NCI-H524 treated with DMSO at 0.1 percent for 48 hours (cell line): ENCODE measurements at places on chromosomes 12 and 14.

DNA sequence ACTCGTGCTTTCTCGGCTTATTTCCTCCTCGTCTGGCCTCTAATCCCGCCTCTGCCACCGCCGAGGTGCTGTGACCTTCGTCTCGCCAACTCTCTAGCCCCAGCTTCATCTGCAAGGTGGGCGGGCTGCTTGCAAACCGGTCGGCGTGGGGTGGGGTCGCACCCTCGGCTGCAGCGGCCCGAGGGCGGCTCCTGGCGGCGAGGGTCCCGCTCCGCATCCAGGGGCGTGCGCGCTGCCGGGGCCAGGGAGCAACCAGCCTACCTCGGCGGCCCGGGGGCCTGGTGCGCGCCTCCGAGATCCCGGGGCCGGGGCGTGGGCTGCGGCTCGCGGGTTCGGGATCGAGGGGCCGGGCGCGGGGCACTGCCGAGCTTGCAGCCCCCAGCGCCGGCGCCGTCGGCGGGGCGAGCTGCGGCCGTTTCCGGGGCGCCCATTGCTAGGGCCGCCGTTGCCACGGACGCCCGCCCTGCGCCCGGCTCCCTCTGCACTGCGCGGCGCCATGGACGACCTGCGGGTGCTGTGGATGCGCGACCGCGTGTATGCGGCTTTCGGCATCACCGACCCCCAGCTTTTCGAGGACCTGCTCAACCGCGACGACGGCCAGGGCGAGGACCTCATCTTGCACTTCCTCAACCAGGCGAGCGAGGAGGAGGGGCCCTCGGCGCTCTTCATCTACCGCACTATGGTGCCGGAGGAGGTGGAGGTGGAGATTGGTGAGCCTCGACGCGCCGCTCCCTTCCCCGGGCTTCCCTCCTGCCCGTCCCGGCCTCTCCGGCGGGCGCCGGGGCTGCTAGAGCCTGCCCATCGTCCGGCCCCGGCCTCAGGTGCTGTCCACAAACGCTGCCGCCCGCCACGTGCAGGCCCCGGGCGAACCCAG, at the start of gene DNAH10:
TSS of gene DNAH10 (plus strand) at position 461 of the 874 bp plus-strand sequence. CDS start at position 497, 36 bp downstream.
- no peak for DNase-seq

- DNase-seq, result no peak
Observed at GRCh38 chr12:95633049-95633731, 81.9 kb upstream of the USP44 start.

DNA sequence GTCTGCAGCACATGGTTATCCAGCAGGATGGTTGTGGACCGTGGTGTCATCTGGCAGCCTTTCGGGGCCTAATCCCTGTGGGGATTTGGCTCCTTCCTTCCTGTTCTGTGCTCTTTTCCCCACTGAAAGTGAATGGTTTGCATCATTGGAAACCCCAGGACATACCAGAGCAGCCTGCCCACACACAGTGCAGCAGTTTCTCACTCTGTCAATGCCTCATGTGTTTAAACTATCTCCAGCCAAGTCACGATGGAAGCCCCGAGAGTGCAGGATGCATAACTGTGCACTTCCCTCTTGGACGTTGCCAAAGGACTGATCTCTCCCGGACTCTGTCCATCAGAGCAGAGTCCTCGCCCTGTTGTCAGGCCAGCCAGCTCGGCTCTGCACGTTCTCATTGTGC, 29.0 kb upstream of the AMN start:
- DNase-seq, result no peak

GRCh38 chr14:99986396-99986795, 78.8 kb upstream of the EVL start:
- no peak for DNase-seq
